Activated naive CD8-positive, alpha-beta T cell treated with anti-CD3 and anti-CD28 coated beads, Interleukin-2, amount 50 U/mL, for 16 hours (primary cell): ENCODE measurements at places on chromosomes 11 and 22.

- no peak for DNase-seq
These were observed 59.2 kb downstream of the TRIM44 start for GRCh38 chr11:35721651-35722282.

DNA sequence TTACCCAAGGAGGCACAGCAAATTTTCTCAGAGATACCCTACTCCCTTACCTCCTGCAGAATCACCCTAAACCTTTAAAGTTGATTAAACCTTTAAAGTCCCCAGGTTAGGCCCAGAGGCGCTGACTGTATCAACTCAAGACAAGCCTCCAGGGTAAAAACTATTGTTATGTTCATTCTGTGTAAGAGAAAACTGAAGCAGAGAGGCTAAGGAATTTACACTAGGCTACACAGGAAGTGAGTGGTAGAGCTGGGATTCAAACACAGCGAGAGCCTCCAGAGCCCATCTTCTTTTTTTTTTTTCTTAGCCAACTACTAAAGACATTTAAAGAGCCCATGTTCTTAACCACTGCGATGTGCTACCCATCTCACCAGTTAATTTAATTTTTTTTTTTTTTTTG is 56.3 kb upstream of the GRK3 start:
- DNase-seq: no peak

DNA sequence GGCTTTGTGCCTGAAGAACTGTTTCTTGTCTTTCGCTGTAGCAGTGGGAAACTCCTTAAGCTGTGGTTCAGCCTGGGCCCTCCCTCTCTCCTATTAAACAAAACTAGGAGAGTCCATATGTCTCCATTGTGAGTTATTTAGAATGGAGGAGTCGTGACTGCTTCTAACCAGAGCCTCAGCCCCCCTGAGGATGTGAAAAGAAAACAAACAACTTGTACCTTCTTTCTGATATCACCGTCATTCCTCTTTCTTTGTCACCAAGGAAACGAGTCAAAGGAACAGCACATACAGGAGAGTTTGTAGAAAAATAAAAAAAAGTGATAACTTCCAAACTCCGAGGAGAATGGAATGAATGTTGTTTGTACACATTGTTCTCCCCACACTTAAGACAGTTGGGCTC is 11.6 kb upstream of the EXT2 start:
- no peak for DNase-seq

GRCh38 chr11:9015677-9016076 is 11.9 kb upstream of the NRIP3 start:
- no peak for DNase-seq

DNA sequence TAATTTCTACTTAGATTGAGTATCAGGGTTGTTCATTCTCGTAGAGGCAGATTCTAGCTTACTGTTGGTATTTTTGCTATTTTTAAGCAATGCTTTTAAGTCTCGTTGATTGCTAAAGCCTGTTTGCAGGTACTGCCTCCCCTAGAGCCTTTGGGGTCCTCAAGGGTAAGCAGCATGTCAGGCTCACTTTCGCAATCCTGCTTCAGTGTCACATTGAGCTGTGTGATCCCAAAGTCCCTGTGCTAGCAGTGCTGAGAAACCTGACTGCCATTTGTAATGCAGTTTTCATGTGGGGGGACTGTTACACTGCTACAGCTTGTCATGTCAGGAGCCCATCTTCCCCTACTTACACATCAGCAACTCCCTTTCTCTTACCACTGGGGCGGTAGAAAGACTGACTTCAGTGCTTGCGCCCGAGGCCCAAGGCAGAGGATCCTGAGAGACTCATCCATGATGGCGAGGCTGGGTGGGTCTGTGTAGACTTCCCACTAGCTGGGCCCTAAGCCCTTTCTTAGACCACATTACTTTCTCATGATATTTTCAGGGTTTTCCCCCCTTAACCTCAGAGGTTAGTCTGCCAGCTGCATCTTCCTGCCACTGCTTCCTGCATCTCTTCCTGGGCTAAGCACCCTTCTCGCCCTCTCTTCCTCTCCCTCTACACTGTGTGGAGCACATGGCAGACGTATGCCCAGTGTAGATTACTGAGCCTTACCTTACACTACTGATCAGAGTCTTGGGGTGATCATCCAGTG is 40.8 kb upstream of the ST14 start:
- DNase-seq: no peak
